Endothelial cell of umbilical vein (primary cell): ENCODE measurements at places on chromosomes 13 and 19. TPM values are rescaled to one million over a fixed set of nuclear protein-coding genes. Genes with fewer than 3 reads are reported as not detected.

Gene COG3
- total RNA-seq = 27.0 and 28.7 TPM in 2 replicates

Gene TEX26
- not detected in 2 replicates for total RNA-seq

Gene EPSTI1
- 0.74 and 3.1 TPM in 2 replicates for total RNA-seq

Gene PRX
- total RNA-seq = 1.3 and 1.7 TPM in 2 replicates

Gene HIPK4
- total RNA-seq = not detected in 2 replicates

Gene OR7D2
- not detected in 2 replicates for total RNA-seq

Gene ZNF20
- total RNA-seq = 0.35 and 0.88 TPM in 2 replicates

Gene SIGLEC8
- total RNA-seq = not detected in 2 replicates

Gene CEACAM8
- not detected in 2 replicates for total RNA-seq

Gene BRSK1
- total RNA-seq = 0.44 and 0.46 TPM in 2 replicates

Gene SLC1A5
- total RNA-seq = 105 and 114 TPM in 2 replicates

Gene TNNI3
- total RNA-seq = not detected in 2 replicates

Gene LAIR1
- not detected in 2 replicates for total RNA-seq

Gene FFAR1
- not detected in 2 replicates for total RNA-seq

Gene C19orf81
- total RNA-seq = 1.1 and 2.5 TPM in 2 replicates

Gene SUGT1
- total RNA-seq = 74.2 and 78.8 TPM in 2 replicates

Gene B3GNT8
- total RNA-seq = 6.5 and 7.6 TPM in 2 replicates

Gene ZNF470
- total RNA-seq = 3.9 and 4.2 TPM in 2 replicates

Gene ACER1
- not detected in 2 replicates for total RNA-seq

Gene ADM5
- 3.3 and 4.4 TPM in 2 replicates for total RNA-seq

Gene KCNJ14
- 0.92 and 1.4 TPM in 2 replicates for total RNA-seq

Gene FSTL3
- 19.9 and 30.3 TPM in 2 replicates for total RNA-seq

Gene QPCTL
- 15.3 and 17.6 TPM in 2 replicates for total RNA-seq

Gene CYP2F1
- total RNA-seq = not detected in 2 replicates

Gene CYP4F2
- total RNA-seq = not detected in 2 replicates

Gene N4BP2L2
- 95.4 and 101 TPM in 2 replicates for total RNA-seq

Gene ANKLE1
- total RNA-seq = 3.1 and 5.2 TPM in 2 replicates

Gene ZNF324
- 7.1 and 8.7 TPM in 2 replicates for total RNA-seq

Gene PET100
- 162 and 172 TPM in 2 replicates for total RNA-seq

Gene PNMA8A
- total RNA-seq = 0.16 and 0.27 TPM in 2 replicates

Gene KLK7
- not detected in 2 replicates for total RNA-seq

Gene CLDND2
- 0.97 TPM in 1 of 2 replicates, not detected in the other for total RNA-seq

Gene ZIC5
- total RNA-seq = not detected in 2 replicates

Gene ZNF816
- total RNA-seq = 4.9 and 5.3 TPM in 2 replicates

Gene OR10H4
- total RNA-seq = not detected in 2 replicates

Gene CARM1
- total RNA-seq = 70.8 and 72.2 TPM in 2 replicates

Gene SIAH3
- total RNA-seq = not detected in 2 replicates

Gene ATP8A2
- 0.35 and 0.49 TPM in 2 replicates for total RNA-seq

Gene RGS9BP
- total RNA-seq = 0.15 TPM in 1 of 2 replicates, not detected in the other

Gene C19orf85
- total RNA-seq = not detected in 2 replicates

Gene CD177
- total RNA-seq = 0.18 TPM in 1 of 2 replicates, not detected in the other

Gene KLK10
- total RNA-seq = not detected in 2 replicates

Gene ARRDC5
- not detected in 2 replicates for total RNA-seq

Gene ZNF808
- total RNA-seq = 13.6 and 15.2 TPM in 2 replicates
